Progenitor cell of endocrine pancreas (in vitro differentiated cells): ENCODE measurements at places on chromosomes 6 and 20. TPM values are rescaled to one million over a fixed set of nuclear protein-coding genes. Genes with fewer than 3 reads are reported as not detected.

C20orf141 gene
- total RNA-seq, result not detected in 2 replicates

GRM1 gene
- 0.40 and 0.41 TPM in 2 replicates for total RNA-seq

ARFGEF3 gene
- total RNA-seq, result 28.3 and 28.6 TPM in 2 replicates

COL21A1 gene
- 16.8 and 20.5 TPM in 2 replicates for total RNA-seq

HLA-DQB2 gene
- total RNA-seq, result not detected in 2 replicates

LRRC73 gene
- total RNA-seq, result 1.5 and 1.6 TPM in 2 replicates

DPPA5 gene
- total RNA-seq, result not detected in 2 replicates

TBX18 gene
- total RNA-seq, result 1.3 and 1.8 TPM in 2 replicates

MMP24 gene
- total RNA-seq, result 3.4 TPM in 2 replicates

DNAH8 gene
- 0.12 and 0.13 TPM in 2 replicates for total RNA-seq

CBLN4 gene
- total RNA-seq, result not detected in 2 replicates

STMND1 gene
- 0.13 and 0.22 TPM in 2 replicates for total RNA-seq

CALHM4 gene
- total RNA-seq, result not detected in 2 replicates

ZFP57 gene
- total RNA-seq, result 0.14 TPM in 1 of 2 replicates, not detected in the other

LY6G6F gene
- total RNA-seq, result not detected in 2 replicates

PPP1R16B gene
- total RNA-seq, result not detected in 2 replicates

OOEP gene
- total RNA-seq, result not detected in 2 replicates

TMEM244 gene
- total RNA-seq, result not detected in 2 replicates

HLA-DQA1 gene
- not detected in 2 replicates for total RNA-seq

EIF6 gene
- 108 and 109 TPM in 2 replicates for total RNA-seq

REM1 gene
- total RNA-seq, result not detected in 2 replicates

GMPR gene
- 0.50 and 1.3 TPM in 2 replicates for total RNA-seq

RIMS1 gene
- total RNA-seq, result 5.5 and 5.6 TPM in 2 replicates

PRDM13 gene
- not detected in 2 replicates for total RNA-seq

ZSCAN23 gene
- 21.4 and 22.6 TPM in 2 replicates for total RNA-seq

VNN1 gene
- total RNA-seq, result not detected in 2 replicates

BNIP5 gene
- total RNA-seq, result 0.07 and 0.10 TPM in 2 replicates

RANBP9 gene
- 58.4 and 59.7 TPM in 2 replicates for total RNA-seq

EPHA7 gene
- 28.9 and 32.2 TPM in 2 replicates for total RNA-seq

HLA-G gene
- total RNA-seq, result 0.38 TPM in 1 of 2 replicates, not detected in the other

BPIFB2 gene
- not detected in 2 replicates for total RNA-seq

STK4 gene
- total RNA-seq, result 36.3 and 37.4 TPM in 2 replicates

SPATS1 gene
- total RNA-seq, result not detected in 2 replicates

HAO1 gene
- not detected in 2 replicates for total RNA-seq

HLA-DPB1 gene
- total RNA-seq, result 13.5 and 17.9 TPM in 2 replicates

FKBP1A gene
- total RNA-seq, result 149 and 160 TPM in 2 replicates

SPAG4 gene
- 1.1 and 2.5 TPM in 2 replicates for total RNA-seq

CEP250 gene
- 73.2 and 76.9 TPM in 2 replicates for total RNA-seq

PGC gene
- total RNA-seq, result not detected in 2 replicates

TRIM31 gene
- total RNA-seq, result not detected in 2 replicates

PLCB4 gene
- 13.1 and 17.2 TPM in 2 replicates for total RNA-seq

GFRAL gene
- total RNA-seq, result not detected in 2 replicates

SLC22A23 gene
- 17.1 and 19.4 TPM in 2 replicates for total RNA-seq

PNPLA1 gene
- not detected in 2 replicates for total RNA-seq

GINS1 gene
- total RNA-seq, result 25.2 and 29.0 TPM in 2 replicates

SIRPB2 gene
- total RNA-seq, result not detected in 2 replicates

LTA gene
- total RNA-seq, result not detected in 2 replicates

FAM217A gene
- 0.13 TPM in 1 of 2 replicates, not detected in the other for total RNA-seq

EYA2 gene
- 0.53 and 0.73 TPM in 2 replicates for total RNA-seq

CITED2 gene
- total RNA-seq, result 42.6 and 47.5 TPM in 2 replicates

NUS1 gene
- 29.7 and 31.9 TPM in 2 replicates for total RNA-seq

GSTA1 gene
- total RNA-seq, result 25.8 and 26.8 TPM in 2 replicates

SIGLEC1 gene
- total RNA-seq, result not detected in 2 replicates
